Right lobe of liver (tissue), 6 donors: ENCODE measurements at places on chromosomes 11 and 22. TPM values are rescaled to one million over a fixed set of nuclear protein-coding genes. Genes with fewer than 3 reads are reported as not detected.

DNA sequence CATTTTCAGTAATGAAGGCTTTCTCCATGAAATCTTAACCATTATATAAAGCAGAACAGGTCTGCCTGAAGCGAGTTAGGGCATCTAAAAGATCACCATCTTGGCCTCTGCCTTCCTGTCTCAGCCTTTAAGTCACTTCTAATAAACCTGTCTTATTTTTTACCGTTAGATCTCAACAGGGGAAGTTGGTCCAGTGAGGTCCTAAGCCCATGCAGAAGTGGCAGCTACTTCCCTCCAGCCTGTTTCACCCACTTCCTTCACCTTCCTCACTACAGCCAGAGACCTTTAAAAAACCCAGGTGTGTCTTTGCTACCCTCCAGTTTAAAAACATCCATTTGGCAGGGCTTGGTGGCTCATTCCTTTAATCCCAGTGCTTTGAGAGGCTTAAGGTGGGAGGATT, 14.1 kb upstream of the LIPT2 start:
- H3K27me3 ChIP-seq = no peaks in the 10 kb centered on the region
- H3K27ac ChIP-seq = no peak overlapping the region
- no peak for DNase-seq
- H3K4me3 ChIP-seq = no peak overlapping the region
- no peaks in the 10 kb centered on the region for H3K4me1 ChIP-seq

DNA sequence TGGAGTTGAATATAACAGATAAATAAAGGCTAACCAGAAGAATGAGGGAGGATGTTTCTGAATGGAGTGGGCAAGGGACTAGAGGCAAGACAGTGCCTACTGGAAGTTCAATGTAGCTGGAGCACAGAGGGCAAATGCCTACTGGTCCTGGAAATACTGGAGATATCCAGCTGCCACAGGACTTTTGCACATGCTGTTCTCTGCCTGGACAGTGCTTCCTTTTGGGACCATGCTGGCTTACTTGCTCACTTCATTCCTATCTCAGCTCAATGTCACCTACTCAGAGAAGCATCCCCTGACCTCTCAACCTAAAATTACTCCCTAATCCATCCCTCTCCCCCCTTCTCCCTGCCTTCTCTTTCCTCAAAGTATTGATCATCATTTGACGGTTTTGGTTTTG, 20.2 kb downstream of the RASD2 start:
- DNase-seq = no peak
- no peak overlapping the region for H3K27ac ChIP-seq
- H3K4me1 ChIP-seq = no peaks in the 10 kb centered on the region
- H3K36me3 ChIP-seq = no peaks in the 10 kb centered on the region
- H3K4me3 ChIP-seq = no peak overlapping the region

The PAAF1 gene
- total RNA-seq = 9.1 TPM

The KDELR3 gene
- 16.1 TPM for total RNA-seq

GRCh38 chr11:134939031-134939430, 527.0 kb upstream of the B3GAT1 start:
- H3K27ac ChIP-seq = no peak overlapping the region
- no peak overlapping the region for H3K4me3 ChIP-seq
- H3K4me1 ChIP-seq = no peaks in the 10 kb centered on the region
- H3K27me3 ChIP-seq = no peaks in the 10 kb centered on the region

DNA sequence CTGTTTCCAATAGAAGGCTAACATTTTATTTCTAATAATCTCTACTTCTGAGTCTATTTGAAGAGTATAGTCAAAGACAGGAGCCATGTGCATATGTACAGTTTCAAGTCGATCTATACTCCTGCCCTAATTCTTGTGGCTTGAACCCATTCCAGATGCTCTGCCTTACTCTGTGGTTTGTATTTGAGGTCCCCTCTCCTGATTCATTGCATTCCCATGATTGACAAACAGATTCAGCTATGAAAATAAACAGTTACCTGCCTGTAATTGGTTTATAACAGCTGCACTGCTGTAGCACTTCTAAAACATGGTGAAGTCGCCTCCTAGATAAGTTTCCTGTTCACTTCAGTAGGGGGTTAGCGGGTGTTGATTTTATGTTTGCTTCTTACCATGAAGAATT, 138.7 kb downstream of the SOX6 start:
- no peaks in the 10 kb centered on the region for H3K4me1 ChIP-seq
- no peak overlapping the region for H3K4me3 ChIP-seq
- no peak overlapping the region for H3K27ac ChIP-seq

DNA sequence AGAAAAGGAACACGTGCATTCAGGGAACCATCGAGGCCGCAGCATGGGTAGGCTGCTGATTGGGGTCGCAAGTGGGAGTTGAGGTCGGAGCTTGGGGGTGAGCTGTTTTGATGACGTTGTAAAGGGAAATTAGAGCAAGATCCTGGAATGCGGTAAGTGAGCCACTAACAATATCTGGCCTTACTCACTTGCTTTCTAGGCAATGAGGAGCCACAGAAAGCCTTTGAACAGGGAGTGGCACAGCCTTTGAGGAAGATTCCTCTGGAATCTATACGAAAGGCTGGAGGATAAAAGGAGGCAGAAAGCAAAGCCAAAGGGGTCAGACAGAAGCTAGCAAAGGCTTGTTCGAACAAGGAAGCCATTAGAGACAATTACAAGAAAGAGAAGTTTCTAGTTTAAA, 197.5 kb downstream of the LARGE1 start:
- no peaks in the 10 kb centered on the region for H3K27me3 ChIP-seq
- peaks cover 8% of the 10 kb centered on the region for H3K4me1 ChIP-seq
- DNase-seq = no peak
- no peak overlapping the region for H3K27ac ChIP-seq
- no peaks in the 10 kb centered on the region for H3K36me3 ChIP-seq

DNA sequence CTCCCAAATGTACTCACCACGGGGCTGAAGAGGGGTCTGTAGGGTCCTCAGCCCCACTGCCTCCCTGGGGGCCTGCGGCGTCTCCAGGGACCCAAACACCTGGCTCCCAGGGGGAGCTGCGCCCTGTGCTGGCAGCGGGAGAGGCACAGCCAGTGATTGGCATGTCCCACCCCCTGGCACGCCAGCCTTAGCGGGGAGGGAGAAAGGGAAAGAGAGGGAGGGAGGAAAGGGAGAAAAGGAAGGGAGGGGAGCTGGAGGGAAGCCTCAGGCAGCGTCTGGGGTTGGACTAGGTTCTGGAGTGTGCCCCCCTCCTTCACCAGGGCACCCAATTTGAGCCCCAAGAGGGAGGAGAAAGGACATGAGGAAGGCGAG, at the start of gene CHRM1:
TSS of gene CHRM1 (minus strand) at position 163 of the 372 bp plus-strand sequence. CDS start 10,263 bp downstream, outside the sequence.
- no peaks in the 10 kb centered on the region for H3K4me1 ChIP-seq
- H3K27ac ChIP-seq = no peak within 1 kb of the TSS
- H3K27me3 ChIP-seq = no peaks in the 10 kb centered on the region
- H3K4me3 ChIP-seq = no peak within 1 kb of the TSS

The HTR3A gene
- 0.25 TPM for total RNA-seq

The DDIAS gene
- 0.86 TPM for total RNA-seq

DNA sequence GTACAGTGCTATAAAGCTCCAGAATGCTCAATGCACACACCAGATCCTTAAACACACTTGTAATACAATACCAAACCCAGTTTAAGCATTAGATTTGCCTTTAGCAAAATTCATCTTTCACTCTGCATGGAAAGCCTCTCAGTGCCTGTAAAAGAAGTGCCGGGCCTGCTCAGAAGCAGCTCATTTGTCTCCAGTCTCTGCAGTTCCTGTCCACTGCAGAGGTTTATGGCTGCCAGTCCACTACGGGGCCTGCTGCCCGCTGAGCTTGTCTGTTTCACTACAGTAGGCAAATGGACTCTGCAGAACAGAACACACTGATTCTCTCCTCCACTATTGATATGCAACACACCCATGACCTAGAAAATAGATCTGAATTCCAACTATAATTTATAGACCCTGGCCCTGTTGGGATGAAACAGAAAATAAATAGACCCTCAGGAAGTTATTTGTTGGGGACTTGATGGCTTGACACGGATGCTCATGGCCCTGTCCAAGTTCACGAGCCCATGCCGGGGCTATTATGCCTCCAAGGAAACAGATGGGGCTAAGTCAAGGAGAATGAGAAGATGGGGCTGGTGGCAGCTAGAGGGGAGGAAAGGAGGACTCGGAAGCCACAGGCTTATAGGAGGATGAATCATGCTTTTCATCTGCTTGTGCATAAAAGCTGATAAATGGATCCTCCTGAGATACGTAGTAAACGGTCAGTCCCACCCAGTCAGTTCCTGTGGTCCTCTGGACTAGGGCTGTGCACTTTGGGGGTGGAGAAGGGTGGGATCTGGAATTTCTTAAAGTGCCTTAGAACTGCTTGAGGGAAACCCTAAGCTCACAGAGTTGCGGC, 416.8 kb upstream of the TENM4 start:
- no peak overlapping the region for H3K4me3 ChIP-seq
- no peaks in the 10 kb centered on the region for H3K36me3 ChIP-seq
- no peak overlapping the region for H3K27ac ChIP-seq
- no peak for DNase-seq

- H3K27ac ChIP-seq = no peak overlapping the region
- DNase-seq = no peak
- no peak overlapping the region for H3K4me3 ChIP-seq
- no peaks in the 10 kb centered on the region for H3K4me1 ChIP-seq
Observed at GRCh38 chr22:29375398-29376076, 12.8 kb downstream of the AP1B1 start.
